ENCODE measurements at places on chromosomes 5 and 9. TPM values are rescaled to one million over a fixed set of nuclear protein-coding genes. Genes with fewer than 3 reads are reported as not detected.

Gene CARD6
- total RNA-seq: 3.1 TPM

Gene SPATA31A6
- total RNA-seq: 1.1 TPM

Gene CPLANE1
- 39.5 TPM for total RNA-seq

Gene SREK1
- total RNA-seq: 108 TPM

Gene TSSK1B
- total RNA-seq: 68.7 TPM

Gene SYNPO
- total RNA-seq: 49.1 TPM

Gene ACOT12
- 0.31 TPM for total RNA-seq

Gene INSYN2B
- 0.37 TPM for total RNA-seq

Gene F12
- total RNA-seq: 5.3 TPM

Gene ABLIM3
- total RNA-seq: 5.6 TPM

Gene DND1
- total RNA-seq: 31.8 TPM

Gene ENG
- total RNA-seq: 132 TPM

Gene CDC20B
- 4.8 TPM for total RNA-seq

Gene PCDHGA3
- total RNA-seq: 19.3 TPM

Gene CCDC183
- 41.1 TPM for total RNA-seq

Gene CNTFR
- 16.0 TPM for total RNA-seq

Gene FGFR4
- total RNA-seq: 9.7 TPM

Gene FLT4
- total RNA-seq: 24.2 TPM

Gene ABO
- 31.1 TPM for total RNA-seq

Gene SLC25A25
- 21.1 TPM for total RNA-seq

Gene CER1
- total RNA-seq: 0.25 TPM

Gene PPP2R2B
- 9.8 TPM for total RNA-seq

Gene SPINK5
- total RNA-seq: 1.1 TPM

Gene ADAMTSL2
- 9.4 TPM for total RNA-seq

Gene IRGM
- 2.7 TPM for total RNA-seq

Gene PDE6A
- 4.6 TPM for total RNA-seq

Gene BTNL3
- total RNA-seq: 4.1 TPM

Gene BAAT
- total RNA-seq: 0.31 TPM

Gene ANKRD31
- 10.3 TPM for total RNA-seq

Gene ALAD
- total RNA-seq: 52.8 TPM

Gene SPINK1
- total RNA-seq: not detected

Gene DNAH5
- total RNA-seq: 5.1 TPM

Gene POLR3G
- 13.4 TPM for total RNA-seq

Gene TRIM36
- 106 TPM for total RNA-seq

Gene ANKRD55
- total RNA-seq: 6.1 TPM

Gene PCA3
- 0.39 TPM for total RNA-seq

Gene LECT2
- total RNA-seq: 6.6 TPM

Gene FAM221B
- total RNA-seq: 4.2 TPM

Gene NAIF1
- 18.5 TPM for total RNA-seq

Gene NRARP
- total RNA-seq: 14.4 TPM

Gene UAP1L1
- 10.1 TPM for total RNA-seq

Gene PRELID1
- 83.4 TPM for total RNA-seq

Gene SLC2A8
- 62.7 TPM for total RNA-seq
